CD8-positive, alpha-beta memory T cell (primary cell): ENCODE measurements at places on chromosomes 7 and 10.

GRCh38 chr10:66457629-66458028, 468.2 kb upstream of the LRRTM3 start:
- no peak for DNase-seq

- no peak for DNase-seq
Observed at GRCh38 chr7:129285111-129285510, 60.3 kb downstream of the AHCYL2 start.

- no peak for DNase-seq
Observed at GRCh38 chr7:94391726-94392392, 2.8 kb upstream of the COL1A2 start.

GRCh38 chr10:49223205-49223604, 35.0 kb upstream of the TMEM273 start:
- no peak for DNase-seq

- DNase-seq, result no peak
Observed at GRCh38 chr10:83553366-83553765, 585.9 kb upstream of the GHITM start.

GRCh38 chr7:1733206-1733907, 63.3 kb downstream of the ELFN1 start:
- no peak for DNase-seq

GRCh38 chr7:92613214-92613613, 23.0 kb upstream of the FAM133B start:
- no peak for DNase-seq

- DNase-seq, result no peak
Observed at GRCh38 chr7:158399762-158400161, 187.9 kb downstream of the PTPRN2 start.

DNA sequence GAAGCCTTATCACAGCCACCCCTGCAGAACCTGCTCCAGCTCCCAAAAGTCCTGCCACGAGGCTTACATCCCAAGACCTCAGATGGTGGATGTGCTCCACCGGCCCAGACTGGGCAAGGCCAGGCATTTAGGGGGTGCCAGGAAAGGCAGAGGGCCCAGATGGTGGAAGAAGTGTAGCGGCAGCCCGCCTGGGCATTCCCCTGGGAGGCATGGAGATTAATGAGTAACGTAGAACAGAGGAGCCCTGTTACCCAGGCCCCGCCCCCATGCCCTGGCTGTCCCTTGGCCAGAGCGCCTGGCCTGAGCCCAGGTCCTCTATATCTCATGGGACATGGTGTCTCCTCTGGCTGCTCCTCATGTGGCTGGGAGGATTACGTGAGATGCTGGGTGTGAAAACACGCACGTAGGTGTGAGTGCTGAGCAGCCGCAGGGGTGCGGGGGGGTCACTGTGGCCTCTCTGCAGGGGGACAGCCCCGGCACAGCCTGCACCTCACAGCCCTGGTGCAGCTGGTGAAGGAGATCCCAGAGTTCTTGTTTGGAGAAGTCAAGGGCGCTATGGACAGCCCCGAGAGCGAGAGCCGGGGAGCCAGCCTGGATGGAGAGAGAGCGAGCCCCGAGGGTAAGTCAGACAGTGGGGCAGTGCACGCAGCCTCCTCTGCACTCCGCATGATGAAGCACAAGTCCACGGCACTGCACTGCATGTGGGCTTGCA, 52.9 kb downstream of the ZNF467 start:
- DNase-seq, result no peak
